Fibroblast of lung (primary cell): ENCODE measurements at places on chromosomes 16 and 17.
A peak's percentile ranks its signal among the peaks of the same experiment; 100 is the strongest.

GRCh38 chr17:63022567-63022966 is 56.5 kb downstream of the TANC2 start:
- DNase-seq, result no peak

- DNase-seq, result peak; percentile 15
Observed at GRCh38 chr16:83005653-83006160, 378.9 kb downstream of the CDH13 start.

GRCh38 chr17:43846963-43847371 is at the start of gene CD300LG:
CD300LG (plus strand) TSS chr17:43847176; CDS start chr17:43847217, 41 bp downstream.
- DNase-seq, result no peak

- DNase-seq, result no peak
Observed at GRCh38 chr17:14428648-14429029, 127.8 kb downstream of the HS3ST3B1 start.

- DNase-seq, result no peak
Observed at GRCh38 chr16:69838489-69838888, 76.4 kb downstream of the WWP2 start.

- DNase-seq, result no peak
Observed at GRCh38 chr17:81427173-81428120, 32.2 kb downstream of the BAHCC1 start.

DNA sequence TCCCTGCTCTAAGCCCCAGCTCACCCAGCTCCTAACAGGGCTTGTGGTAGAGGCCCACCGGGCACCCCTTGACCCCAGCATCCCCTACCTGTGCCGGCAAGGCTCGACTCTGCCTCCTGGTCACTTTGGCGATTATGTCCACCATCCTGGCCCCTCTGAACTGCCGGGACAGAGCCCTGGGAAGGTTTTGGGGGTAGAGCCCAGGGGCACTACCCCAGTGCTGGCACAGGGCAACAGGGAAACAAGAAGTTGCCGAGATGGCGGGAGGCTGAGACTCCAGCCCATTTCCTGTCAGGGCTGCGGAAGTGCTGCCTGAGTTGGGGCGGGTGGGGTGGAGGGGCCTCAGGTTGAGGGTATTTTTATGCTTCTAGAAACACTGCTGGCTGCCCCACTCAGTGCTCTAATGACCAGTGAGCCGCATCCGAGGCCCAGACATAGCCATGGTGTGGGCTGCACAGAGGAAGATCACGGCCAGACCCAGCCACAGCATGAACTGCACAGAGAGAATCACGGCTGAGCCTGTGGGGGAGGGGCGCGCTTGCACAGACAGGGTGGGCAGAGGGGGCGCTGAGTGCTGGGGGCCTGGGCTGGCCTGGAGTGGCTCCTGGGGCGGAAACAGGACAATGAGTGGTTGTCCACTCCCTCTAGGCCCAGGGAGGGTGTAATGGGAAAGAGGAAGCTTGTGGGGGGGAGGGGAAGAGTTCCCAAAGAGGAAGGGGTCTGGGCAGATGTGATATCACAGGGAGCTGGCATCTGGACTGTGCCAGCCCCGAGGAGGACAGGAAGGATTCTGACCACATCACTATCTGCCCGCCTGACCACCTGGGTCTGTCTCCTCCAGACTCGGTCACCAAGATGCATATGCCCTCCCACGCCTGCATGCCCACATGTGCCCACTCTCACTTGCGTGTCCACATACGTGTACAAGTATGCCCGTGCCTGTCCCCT is 22.3 kb downstream of the ARHGAP27 start:
- DNase-seq, result no peak

DNA sequence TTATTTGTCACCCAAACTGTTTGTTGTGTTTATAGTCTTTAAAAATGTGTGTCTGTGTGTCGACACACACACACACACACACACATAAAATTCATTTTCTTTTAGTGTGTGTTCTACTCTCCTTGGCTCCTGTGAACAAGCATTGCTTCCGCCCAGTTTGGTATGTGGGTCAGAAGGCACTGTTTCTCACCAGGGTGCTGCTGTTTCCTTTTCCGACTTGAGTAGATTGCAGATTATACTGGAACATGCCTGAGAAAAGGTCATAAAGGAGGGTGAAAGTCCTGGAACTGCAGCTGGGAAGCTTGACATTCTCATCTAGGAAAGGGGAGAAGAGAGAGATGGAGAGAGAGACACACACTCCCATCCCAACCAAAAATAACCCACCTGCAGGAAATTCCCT is 330.3 kb downstream of the BCAS3 start:
- no peak for DNase-seq

DNA sequence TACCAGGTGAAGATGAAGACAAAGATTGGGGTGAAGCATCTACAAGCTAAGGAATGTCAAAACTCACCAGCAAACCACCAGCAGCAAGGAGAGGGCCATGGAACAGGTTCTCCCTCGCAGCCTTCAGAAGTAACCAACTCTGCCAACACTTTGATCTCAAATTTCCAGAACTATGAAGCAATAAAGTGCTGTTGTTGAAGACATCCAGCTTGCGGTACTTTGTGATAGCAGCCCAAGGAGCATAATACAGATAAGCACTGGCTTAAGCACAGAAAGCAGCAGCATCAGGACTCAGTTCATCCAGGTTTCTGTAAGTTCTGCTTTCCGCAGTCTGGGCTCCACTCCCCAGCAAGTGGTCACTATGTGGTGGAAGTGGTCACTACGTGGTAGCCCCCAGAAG is 16.0 kb upstream of the CDRT4 start:
- peak; percentile 46 for DNase-seq

DNA sequence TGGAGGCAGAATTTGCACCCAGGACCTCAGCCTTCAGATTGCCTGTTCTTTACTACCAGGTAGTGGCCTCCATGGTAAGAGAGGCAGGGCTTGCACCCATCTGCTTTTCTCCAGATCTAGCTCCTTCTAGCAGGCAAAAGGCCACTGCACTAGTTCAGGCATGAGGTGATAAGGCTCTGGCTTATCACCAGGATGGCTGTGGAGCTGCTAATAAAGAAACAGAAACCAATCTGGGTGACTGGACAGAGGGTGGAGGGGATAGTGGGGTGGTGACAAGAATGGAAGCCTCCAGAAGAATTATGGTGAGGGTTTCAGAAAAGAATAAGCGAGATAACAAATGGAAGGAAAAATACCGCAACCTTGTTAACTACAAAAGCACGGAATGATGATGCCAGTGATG is 15.5 kb upstream of the SUPT4H1 start:
- DNase-seq, result no peak

DNA sequence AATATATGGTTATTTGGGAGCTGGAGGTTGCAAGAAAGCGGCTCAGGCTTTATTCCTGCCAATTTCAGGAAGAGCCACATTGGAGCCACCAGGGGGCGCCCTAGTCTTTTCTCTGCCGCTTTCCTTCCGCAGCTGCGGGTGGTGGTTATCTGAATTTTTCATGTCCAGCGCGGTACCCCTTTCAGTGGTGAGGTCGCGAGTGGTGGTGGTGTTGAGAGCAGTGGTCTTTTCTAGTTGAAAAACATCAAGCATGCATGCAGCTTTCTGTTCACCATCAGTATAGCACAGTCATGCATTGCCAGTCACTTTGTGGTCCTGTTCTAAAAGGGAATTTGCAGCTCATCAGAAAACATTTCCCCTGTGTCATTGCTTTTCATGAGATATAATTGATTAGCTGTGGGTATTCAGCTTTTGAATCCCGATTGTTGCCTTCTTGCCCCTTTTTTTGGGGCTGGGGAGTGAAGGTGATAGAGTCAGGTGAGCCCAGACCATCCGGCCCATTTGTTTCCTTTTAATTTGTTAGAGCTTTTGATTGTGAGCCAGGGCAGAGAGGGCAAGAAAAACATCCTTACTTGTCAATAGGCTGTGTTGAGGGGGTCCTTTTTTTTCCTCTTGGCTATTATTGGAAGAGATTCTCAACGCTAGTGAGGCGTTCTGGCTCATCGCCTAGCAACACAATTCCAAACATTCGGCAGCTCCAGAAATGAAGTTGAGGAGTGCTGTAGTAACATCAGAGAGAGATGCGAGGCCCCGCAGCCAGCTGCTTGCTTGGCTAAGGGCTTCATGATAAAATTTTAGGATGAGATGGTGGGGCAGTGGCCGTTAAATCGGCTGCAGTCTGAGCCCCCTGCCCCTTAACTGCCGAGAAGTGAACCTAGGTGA is 119.0 kb downstream of the SNX29 start:
- peak; percentile 67 for DNase-seq

- DNase-seq, result no peak
Observed at GRCh38 chr16:88655733-88656281, 5.0 kb upstream of the CYBA start.

GRCh38 chr17:51442088-51442865 is 181.9 kb downstream of the UTP18 start:
- no peak for DNase-seq

DNA sequence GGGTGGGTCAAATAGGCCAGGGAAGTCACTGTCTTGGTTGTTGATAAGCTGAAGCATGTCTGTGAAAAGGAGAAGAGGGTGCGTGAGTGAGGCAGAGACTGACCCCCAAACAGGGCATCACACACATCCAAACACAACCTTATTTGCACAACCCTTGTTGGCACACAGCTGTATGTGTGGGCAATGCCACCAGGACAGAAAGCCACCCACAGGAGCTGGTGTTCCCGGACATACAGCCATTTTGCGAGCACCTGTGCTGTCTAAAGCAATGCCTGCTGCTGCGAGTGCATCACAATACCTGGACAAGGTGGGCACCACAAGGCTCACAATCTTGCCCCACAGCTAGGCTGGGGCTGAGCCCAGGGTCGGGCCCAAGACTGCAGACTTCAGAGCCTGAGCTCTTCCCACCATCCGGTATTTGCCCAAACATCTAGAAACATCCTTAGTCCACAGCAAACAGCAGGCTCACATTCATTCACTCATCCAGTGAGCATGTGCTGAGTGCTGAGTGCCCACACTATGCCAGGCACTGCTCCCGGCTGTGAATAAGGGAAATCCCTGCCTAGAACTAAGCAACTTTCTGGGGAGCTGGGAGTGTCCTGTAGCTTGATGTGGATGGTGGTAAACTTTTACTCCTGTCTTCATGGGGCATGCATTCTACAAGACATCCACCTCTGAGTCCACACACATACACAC is 16.2 kb downstream of the SREBF1 start:
- DNase-seq, result no peak

- peak; percentile 15 for DNase-seq
Observed at GRCh38 chr17:71232801-71233559, 887.8 kb upstream of the SOX9 start.

DNA sequence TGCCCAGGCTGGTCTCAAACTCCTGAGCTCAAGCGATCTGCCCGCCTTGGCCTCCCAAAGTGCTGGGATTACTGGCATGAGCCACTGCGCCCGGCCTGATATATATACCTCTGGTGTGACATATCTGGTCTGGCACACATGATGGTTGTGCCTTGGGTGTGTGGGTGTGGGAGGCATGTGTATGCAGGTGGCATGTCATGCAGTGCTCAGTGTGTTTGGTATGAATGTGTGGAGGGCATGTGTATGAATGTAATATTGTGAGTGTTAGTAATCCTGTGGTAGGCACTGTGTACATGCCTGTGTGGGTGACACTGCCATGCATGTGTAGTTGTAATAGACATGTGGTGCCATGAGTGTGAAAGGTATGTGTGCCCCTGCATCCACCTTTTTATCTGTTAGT is 179.3 kb upstream of the GOT2 start:
- DNase-seq, result no peak

GRCh38 chr17:51322390-51323029 is 62.2 kb downstream of the UTP18 start:
- no peak for DNase-seq

- no peak for DNase-seq
Observed at GRCh38 chr17:14116263-14117024, 47.1 kb downstream of the COX10 start.

- DNase-seq, result no peak
Observed at GRCh38 chr16:50667497-50668367, 13.4 kb downstream of the SNX20 start.

- no peak for DNase-seq
Observed at GRCh38 chr16:66137853-66138252, 228.6 kb upstream of the CDH5 start.

GRCh38 chr16:75282466-75283281 is 31.2 kb upstream of the BCAR1 start:
- DNase-seq, result no peak

DNA sequence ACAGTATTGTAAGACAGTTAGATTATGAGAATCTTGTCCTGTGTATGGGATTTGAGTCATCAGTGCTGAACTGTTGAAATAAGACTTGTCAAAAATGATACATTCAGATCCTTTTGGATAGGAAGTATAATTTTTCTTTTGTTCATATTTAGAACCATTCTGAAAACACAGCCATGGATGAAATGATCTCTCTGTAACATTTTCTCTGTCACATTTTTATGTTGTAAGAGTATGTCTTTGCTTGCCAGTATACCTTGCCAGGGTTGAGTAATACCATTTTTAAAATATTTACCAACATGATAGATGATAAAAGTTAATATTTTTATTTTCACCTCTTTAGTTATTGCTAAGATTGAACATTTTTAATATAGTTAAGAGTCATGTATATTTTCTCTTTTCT is 45.0 kb downstream of the NSRP1 start:
- DNase-seq, result peak; percentile 6

GRCh38 chr16:89175280-89176146 is 4.0 kb downstream of the CDH15 start:
- no peak for DNase-seq

DNA sequence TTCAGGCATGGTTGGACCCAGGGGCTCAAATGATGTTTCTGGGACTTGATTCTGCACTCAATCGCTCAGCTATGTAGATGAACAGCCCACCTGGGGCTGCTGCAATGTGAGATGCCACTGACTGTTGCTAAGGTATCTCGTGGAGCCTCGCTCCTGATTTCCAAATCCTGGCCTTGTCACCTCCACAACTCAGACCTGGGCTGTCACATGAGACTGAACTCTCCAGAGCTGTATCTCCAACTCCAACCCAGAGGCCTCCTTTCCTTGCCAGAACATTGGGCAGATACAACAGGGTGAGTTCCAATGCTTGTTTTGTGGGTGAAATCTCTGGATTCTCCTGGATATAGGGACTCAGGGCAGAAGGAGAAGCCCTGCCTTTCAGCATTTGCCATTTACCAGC is 79.5 kb downstream of the GNAO1 start:
- no peak for DNase-seq

GRCh38 chr16:77916111-77916510 is 106.2 kb upstream of the CLEC3A start:
- no peak for DNase-seq

DNA sequence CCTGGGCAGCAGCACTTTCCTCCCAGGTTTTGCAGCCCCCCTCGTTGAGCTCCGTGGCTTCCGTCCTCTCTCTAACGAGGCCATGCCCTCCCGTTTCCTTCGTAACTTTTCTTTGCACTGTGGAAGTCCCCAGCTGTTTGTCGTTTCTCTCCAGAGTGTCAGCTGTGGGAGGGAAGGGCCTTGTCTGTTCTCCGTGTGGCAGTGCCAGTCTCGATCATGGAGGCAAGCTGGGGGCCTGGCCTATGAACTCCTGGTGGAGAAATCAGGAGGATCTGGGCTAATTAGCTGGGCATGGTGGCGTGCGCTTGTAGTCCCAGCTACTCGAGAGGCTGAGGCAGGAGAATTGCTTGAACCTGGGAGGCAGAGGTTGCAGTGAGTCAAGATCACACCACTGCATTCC is 28.3 kb downstream of the TBCD start:
- no peak for DNase-seq

GRCh38 chr16:30113031-30113710 is at the start of gene GDPD3:
GDPD3 (minus strand) TSS chr16:30113537; CDS start chr16:30113478, 59 bp downstream.
- DNase-seq, result peak; percentile 9
